ENCODE measurements at places on chromosomes 11 and 22.

DNA sequence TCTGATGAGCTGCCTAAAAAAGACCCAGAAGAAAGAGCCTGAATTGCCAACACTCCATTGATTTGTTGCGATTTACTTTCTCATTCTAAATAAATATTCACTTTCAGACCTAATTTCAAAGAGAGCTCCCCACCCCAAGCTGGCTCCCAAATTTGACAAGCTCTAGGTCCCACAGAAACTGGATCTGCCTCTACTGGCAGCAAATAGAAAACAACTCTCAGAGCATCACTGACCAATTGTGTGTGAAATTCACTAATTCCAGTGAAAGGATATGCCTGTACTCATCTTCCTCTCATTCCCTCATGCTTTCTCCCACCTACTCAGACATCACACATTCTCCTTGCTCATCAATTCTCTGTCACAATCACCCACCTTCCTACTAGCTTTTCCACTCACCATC, 249.1 kb downstream of the DCDC1 start:
- no peak for DNase-seq

DNA sequence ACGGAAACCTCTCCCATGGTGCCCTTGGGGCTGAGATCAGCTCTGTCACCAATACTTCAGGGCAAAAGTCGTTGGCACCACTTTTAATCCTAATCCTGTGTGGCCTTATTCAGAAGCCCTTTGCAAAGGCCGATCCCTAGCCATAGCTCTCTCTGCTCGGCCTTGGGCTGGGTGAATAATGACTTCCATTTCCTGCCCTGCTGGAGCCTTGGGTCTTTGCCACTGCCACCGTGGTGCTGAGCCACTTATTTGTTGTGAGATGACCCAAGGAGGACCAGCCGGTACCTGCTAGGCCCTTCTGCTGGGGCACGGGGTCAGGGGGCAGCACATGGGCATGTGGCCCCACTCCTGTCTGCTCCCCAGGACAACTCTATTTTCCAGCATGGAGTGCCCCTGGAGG, 188.2 kb downstream of the ST3GAL4 start:
- DNase-seq = peak; percentile 26

- DNase-seq = no peak
These were observed 11.5 kb downstream of the ZNF74 start for GRCh38 chr22:20405291-20405930.

DNA sequence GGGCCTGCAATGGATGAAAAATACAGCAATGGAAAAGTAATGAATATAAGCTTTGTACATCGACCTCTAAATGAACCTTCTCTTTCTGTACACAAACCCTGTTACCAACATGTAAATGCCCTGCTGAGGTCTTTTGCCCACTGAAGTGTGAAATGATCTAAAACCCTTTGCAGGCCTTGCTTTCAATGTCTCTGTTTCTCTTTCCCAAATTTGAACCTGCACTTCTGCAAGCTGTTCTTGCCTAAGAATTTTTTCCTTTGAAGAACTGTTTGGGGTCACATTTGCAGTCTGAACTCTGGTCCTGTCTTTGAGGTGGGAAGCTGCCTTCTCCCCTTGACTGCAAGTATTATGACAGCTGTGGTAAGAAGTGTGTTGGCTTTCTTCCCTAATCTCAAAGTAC, 1237.1 kb downstream of the FAM181B start:
- DNase-seq = no peak

DNA sequence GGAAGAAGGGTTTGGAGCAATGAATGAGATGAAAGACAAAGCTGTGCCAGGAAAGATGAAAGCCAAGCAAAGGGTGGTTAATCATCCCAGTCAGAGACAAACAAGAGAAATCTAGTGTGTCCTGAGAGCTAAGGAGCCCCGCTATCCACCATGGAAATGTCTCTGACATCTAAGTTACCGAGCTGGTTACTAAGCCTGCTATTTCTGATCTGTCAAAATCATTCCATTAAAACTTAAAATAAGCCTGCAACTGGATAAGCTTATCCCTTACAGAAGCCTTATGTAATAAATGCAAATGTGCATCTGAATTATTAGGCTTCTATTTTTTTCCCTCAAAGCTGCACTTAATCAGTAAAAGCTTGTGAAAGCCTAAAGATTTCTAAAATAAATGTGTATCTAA, 22.1 kb upstream of the SESN3 start:
- no peak for DNase-seq

- DNase-seq = no peak
These were observed 57.9 kb upstream of the PARVA start for GRCh38 chr11:12319461-12319951.

GRCh38 chr11:72584293-72584938, 89.8 kb downstream of the PDE2A start:
- no peak for DNase-seq

DNA sequence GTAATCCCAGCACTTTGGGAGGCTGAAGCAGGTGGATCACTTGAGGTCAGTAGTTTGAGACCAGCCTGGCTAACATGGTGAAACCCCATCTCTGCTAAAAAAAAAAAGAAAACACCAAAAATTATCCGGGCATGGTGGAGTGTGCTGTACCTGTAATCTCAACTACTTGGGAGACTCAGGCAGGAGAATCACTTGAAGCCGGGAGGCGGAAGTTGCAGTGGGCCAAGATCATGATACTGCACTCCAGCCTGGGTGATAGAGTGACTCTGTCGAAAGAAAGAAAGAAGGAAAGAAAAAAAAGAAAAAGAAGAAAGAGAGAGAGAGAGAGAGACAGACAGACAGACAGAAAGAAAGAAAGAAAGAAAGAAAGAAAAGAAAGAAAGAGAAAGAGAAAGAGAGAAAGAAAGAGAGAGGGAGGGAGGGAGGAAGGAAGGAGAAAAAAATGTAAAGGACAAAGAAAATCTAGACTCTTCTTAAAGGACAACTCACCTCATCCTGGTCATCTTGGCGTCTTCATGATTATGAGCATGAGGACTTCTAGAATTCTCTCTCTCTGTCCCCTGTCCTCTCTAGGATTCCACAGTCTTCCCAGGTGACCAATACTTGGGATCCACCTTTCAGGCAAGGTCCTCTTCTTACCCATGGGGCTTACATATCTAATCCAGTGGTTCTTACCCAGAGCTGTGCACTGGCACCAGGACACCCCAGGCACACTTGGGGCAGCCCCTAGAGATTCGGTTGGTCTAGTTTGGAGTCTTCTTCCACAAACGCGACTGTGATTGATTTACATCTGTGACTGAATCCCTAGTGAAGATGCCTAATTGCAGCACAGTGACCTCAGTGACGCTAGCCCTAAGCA, 120.9 kb downstream of the MED15 start:
- no peak for DNase-seq

DNA sequence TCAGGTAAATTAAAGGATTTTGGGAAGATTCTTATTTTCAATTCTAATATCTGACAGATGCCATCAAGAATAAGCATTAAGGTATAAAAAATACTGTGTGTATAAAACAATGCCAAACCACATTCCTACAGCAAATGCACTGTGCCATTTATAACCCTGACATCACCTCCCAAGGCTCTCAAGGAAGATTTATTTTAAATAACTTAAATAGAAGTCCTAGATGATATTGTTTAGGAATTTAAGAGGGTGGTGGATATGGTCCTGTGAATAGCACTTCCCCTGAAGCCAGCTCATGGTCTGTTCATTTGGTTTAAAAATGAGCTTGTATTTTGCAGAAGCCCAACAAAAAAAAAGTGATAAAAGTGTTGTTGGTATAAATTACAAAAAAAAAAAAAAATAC, 32.1 kb downstream of the PPIL2 start:
- DNase-seq = no peak

- peak; percentile 86 for DNase-seq
These were observed 25.6 kb upstream of the TH start for GRCh38 chr11:2196970-2197770.

- DNase-seq = no peak
These were observed 1.7 kb upstream of the KCNA4 start for GRCh38 chr11:30018495-30018894.

DNA sequence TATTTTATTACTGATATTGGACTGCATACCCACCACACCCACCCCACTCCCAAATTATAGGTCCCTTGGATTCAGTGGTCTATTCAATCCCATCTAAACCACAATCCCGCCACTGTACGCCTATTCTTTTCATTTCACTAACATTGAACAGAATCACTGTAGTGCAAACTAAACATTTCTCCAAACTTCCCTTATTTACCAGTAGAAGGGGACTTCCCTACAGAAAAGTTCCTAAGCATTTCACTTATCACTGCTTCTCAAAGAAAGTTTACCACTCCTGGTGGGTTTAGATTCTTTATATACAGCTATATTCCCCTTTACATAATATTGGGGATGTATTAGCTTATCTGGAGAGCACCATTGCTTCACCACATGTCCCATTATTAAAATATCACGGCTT, 29.3 kb downstream of the OR8B12 start:
- no peak for DNase-seq

DNA sequence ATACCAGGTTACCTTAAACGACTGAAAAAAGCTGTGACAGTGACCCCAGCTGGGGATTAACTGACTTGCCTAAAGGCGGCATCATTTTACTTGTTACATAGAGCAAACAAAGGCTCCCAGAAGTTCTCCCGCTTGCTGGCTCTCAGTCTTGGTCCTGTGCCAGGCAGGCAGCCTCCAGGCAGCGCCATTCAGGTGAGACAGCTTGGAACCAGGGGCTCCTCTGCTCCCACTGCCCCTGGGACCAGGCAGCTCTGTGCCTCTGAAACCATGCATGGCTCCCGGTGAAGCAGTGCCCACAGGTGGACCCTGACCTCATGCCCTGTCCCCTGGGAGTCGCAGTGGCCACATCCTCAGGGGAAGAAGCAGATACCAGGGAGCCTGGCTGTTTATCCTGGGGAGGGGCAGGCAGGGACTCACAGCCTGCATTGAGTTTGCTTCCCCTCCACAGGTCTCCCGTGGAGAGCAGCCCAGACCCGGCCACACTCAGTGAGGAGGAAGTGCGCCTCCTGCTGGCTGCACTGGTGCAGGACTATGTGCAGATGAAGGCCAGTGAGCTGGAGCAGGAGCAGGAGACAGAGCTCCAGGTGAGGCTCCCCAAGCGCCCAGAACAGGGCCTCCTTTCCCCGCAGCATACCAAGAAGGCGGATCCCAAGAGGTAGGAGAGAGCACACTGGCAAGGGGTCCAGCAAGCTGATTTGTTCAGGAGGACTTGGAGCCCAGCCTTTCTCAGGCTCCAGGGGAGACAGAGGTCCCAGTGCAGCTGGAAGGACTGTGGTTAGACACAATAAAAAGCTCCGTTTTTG, 15.6 kb upstream of the CYP2R1 start:
- DNase-seq = no peak

- no peak for DNase-seq
These were observed at the start of gene RIC3 for GRCh38 chr11:8168485-8169257. Gene RIC3 (minus strand): TSS chr11:8169025. CDS start chr11:8168989, 36 bp downstream.

- no peak for DNase-seq
These were observed 11.4 kb downstream of the EMID1 start for GRCh38 chr22:29216873-29217666.

GRCh38 chr11:15933886-15934625, 422.3 kb downstream of the SOX6 start:
- DNase-seq = no peak

DNA sequence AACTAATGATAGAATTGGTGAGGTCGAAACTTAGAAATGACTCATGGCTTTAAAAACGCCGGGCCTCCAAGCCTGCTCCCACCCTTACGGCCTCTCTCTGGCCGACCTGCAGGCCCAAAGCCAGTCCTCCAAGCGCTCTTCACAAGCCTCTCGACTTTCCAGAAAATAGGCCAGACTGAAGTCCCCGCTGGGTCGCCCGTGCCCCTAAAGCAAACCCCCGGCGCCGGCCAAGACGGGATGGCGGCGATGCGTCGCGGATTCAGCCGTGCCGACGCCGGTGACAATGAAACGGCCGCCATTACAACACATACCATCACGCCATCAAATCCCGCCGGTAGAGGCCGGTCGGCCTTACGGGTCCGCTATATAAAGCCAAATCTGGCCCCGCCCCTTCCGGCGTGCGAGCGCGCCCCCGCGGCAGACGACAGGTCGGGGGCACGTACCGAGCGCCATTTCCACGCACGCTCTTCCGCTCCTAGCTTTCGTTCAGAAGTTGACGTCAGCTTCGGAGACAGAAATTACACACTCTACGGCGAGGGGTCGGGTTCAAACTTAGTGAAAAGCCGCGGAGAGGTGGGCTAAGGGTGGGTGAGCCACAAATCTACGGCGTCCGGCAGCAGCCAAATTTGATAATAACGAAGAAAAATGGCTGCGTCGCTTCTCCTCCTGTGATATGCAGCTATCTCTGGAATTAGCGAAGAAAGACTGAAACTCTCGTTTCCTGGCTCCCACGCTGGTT, at the start of gene RPL3:
Gene RPL3 (minus strand): TSS at position 340 of the 739 bp plus-strand sequence. CDS start 26 bp downstream, at position 314.
- DNase-seq = peak; percentile 56

DNA sequence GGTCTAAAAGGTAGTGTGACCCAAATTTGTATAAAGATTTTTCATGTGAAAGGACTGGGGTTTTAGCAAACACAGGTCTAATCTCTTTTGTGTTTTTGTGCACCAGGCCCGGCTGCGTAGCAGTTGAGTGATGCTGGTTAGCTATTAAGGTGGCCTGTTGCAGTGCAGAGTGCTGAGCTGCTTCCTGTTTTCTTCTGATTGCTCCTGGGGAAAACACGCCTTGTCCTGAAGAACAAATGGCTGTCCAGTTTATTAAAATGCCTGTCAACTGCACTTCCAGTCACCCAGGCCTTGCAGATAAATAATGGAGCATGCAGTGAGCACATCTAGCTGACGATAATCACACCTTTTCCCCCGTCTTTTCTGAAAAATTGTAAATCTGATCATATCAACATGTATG, 1.8 kb downstream of the SRSF8 start:
- DNase-seq = no peak

DNA sequence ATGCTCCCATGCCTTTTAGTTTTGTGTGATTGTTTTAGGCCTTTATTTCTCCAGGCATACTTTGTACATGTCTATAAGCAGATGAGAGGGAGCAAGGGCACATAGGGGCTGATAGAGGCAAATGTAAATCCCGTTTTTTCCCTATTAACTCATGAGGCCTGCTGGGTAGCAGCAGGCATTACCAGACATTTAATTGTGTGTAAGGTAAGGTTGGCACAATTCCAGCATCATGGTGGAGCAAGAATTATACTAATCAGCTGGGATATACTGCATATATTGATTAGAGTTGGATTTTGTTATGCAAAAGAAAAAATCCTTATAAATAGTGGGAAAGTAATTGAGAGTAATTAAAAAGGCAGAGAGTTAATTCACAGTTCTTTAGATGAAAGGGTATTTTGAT, 12.2 kb downstream of the FAT3 start:
- no peak for DNase-seq

DNA sequence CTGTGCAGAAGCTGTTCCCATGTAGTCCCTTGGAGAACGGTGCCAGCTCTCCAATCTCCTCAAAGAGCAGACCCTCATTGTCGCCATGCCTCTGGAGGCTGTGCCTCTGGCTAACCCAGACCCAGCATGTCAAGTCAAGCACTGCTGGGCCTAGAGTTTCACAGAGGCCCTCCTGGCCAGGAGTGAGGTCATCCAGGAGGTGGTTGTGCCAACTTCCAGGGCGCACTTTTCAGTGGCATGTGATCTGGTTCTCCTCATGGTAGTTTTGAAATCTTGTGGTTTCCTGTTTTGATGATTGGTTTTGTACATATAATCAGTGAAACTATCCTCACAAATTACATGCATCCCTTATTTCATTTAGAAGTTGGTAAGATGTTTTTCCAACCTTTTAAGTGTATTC, 78.9 kb downstream of the PPFIBP2 start:
- DNase-seq = no peak

GRCh38 chr22:49087198-49087597, 740.5 kb downstream of the BRD1 start:
- DNase-seq = no peak

GRCh38 chr11:26072614-26073153, 259.2 kb upstream of the ANO3 start:
- no peak for DNase-seq

GRCh38 chr22:25419247-25420113, 145.0 kb upstream of the GRK3 start:
- no peak for DNase-seq

Data from H54 (cell line).